ENCODE measurements at places on chromosomes 2 and 18.

- DNase-seq: no peak
These were observed 813.0 kb upstream of the ID2 start for GRCh38 chr2:7868836-7869235.

DNA sequence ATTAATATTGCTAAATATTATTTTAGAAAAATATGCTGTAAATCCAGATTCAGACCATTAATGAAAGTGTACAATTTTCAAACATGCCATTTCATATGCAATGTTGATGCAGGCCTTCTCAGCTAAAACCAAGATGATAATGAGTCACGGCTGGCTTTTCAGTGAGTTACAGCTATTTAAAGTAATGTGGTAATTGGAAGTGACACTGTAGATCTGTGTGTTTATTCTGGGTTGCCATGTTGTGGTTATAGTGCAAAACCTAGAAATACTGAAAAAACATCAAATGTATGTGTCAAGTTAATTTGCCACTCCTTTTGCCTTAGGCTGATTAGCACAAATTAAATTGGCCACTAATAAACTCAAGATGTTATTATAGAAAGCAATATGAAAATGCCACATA lies 506.6 kb downstream of the ERBB4 start:
- no peak for DNase-seq

DNA sequence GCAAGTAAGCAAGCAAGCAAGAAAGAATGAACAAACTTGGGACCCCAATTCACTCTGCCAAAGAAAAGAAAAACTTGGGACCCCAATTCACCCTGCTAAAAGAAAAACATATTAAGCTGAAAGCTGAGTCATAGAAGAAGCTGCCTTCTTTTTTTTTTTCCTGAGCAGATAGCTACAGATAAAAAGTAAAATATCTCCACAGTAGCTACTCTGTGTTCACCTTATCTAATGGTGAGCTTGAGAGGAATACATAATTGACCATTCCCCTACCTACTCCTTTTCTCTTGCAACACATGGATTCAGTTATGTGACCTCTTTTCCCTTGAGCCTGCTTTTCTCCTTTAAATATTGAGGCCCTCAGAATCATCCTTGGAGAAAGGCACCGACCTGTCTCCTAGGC lies 63.0 kb downstream of the MCFD2 start:
- no peak for DNase-seq

DNA sequence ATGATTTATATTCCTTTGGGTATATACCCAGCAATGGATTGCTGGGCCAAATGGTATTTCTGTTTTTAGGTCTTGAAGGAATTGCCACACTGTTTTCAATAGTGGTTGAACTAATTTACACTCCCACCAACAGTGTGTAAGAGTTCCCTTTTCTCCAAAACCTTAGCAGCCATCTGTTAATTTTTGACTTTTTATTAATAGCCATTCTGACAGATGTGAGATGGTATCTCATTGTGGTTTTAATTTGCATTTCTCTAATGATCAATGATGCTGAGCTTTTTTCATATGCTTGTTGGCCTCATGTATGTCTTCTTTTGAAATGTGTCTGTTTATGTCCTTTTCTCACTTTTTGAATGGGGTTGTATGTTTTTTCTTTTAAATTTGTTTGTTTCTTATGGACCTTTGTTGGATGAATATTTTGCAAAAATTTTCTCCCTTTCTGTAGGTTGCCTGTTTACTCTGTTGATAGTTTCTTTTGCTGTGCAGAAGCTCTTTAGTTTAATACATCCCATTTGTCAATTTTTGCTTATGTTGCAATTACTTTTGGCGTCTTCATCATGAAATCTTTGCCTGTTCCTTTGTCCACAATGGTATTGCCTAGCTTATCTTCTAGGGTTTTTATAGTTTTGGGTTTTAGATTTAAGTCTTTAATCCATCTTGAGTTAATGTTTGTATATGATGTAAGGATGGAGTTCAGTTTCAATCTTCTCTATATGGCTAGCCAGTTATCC lies 119.7 kb upstream of the XIRP2 start:
- no peak for DNase-seq

- DNase-seq: no peak
These were observed 44.5 kb downstream of the ANO7 start for GRCh38 chr2:241232736-241233575.

Measured in CD4-positive, alpha-beta T cell treated with Interleukin-6 for 4 hours (primary cell).